ENCODE measurements at places on chromosomes 6 and 20.
A peak's percentile ranks its signal among the peaks of the same experiment; 100 is the strongest.

GRCh38 chr6:159739341-159739740 lies 12.0 kb downstream of the WTAP start:
- ATAC-seq: no peak

DNA sequence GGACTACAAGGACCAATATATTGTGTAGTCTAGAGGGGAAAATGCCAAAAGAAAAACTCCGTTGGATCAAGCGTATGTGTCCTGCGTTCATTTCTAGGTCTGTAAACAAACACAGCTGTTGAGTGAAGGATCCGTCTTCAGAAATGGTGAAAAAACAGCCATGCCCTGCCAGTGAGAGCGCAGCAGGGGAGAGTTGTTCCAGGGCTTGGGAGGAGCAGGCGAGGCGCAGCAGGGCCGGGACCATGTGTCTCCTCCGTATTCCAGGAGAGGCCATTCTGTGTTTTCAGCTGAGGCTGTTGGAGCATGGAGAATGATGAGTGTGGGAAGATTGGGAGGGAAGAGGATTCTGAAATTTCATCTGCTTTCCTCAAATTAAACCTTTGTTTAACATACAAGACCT lies 38.0 kb downstream of the BMP6 start:
- ATAC-seq: no peak

DNA sequence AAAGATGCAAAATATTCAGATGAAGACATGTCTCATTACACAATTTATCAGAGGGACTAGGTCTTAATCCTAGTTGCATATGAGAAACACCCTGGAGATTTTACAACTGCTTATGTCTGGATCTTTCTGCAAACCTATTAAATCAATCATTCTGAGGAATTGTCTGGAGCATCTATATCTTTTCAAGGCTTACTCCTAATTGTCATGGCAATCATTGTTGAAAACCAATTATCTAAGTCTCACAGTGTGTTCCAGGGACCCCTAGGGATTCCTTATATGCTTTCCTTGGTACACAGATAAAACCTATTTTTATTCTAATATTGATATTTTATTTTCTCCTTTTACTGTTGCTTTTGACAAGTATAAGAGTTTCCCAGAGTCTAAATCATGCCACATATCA lies 696.9 kb upstream of the EYS start:
- no peak for ATAC-seq

- no peak for ATAC-seq
Observed at GRCh38 chr6:98469141-98469540, 365.2 kb upstream of the POU3F2 start.

DNA sequence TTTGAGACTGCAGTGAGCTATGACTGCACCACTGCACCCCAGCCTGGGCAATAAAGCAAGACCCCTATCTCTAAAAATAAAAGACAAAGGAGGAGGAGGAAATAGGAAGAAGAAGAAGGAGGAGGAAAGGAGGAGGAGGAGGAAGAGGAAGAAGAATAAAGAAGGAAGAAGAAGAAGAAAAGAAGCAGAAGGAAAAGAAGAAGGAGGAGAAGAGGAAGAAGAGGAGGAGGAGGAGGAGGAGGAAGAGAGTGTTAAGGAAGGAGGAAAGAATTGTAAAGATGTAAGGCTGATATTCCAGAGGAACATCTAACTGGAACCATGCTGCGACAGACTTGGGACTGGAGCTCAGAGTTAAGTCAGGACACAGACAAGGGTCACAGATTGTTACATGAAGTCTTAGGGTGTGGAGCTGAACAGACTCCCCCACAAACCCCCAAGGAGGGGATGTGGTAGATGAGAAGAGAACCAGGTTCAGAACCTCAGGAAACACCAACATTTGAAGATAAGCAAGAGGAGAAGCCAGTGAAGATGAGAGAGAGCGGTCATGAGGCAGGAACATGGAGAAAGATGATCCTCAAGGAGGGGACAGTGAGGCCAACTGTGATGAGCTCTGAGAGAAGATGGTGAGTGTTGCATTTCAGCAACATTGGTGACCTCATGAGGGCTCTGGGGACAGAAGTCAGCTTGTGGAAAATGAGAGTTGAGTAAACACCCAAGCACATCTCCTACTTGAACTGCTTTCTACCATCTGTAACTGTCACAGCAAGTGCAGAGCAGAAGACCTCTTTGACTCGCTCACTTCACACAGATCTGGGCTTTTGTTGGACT lies 118.2 kb downstream of the CD164 start:
- no peak for ATAC-seq

- ATAC-seq: no peak
Observed at GRCh38 chr6:15573384-15573783, 89.4 kb downstream of the DTNBP1 start.

GRCh38 chr6:127515234-127515793 lies 3.8 kb downstream of the MTCL3 start:
- ATAC-seq: peak; percentile 17

GRCh38 chr6:137737836-137738596 lies 129.0 kb upstream of the TNFAIP3 start:
- ATAC-seq: no peak

GRCh38 chr6:18016133-18016532 lies 28.7 kb upstream of the KIF13A start:
- no peak for ATAC-seq

DNA sequence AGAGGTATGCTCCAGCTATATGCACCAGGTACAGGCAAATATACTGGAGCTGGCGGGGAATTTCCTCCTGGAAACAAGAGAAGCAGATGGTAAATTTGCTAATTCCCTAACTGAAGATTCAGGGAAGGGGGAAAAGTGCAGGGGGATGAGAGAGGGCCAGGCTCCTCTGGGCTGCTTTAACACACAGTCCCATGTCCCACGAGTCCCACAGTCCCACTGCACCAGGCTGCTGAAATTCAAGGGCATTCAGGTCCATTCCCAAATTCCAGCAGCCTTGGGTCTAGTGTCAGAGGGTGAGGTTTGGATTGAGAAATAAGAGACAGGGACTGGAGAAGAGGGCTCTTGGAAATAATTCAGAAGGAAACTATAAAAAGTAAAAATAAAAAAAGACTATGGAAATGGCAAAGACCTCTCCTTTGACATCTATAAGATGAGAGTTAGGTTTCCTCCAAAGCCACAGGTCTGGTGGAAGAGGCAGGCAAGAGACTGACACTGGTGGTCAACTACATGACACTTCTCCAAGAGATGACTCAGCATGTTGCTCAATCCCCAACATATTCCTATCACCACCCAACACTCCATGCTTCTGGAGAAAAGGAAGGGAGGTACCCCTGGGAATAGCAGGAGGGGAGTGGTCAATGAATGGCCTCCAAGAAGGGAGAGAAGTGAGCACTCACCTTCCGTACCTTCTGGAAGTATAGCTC lies 69.2 kb downstream of the TRAM2 start:
- ATAC-seq: no peak

- no peak for ATAC-seq
Observed at GRCh38 chr20:44615169-44615791, 32.9 kb downstream of the PKIG start.

DNA sequence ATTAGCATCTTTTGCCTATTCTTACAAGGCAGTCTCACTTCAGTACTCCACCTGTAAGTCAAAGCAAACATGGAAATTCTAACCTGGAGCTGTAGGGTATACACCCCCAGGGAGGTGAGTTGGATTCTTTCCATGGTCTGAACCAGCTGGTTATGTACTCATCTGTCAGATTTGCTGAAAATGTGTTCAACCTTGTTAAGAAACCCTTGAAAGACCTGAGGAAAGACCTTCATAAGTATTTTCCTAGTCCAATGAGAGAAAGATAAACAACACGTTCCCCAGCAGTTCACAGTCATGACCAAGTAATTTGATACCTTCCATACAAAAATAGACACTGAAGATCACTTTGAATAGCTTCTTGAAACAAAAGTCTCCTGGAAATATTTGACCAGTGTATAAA lies 42.5 kb downstream of the ID4 start:
- ATAC-seq: no peak

DNA sequence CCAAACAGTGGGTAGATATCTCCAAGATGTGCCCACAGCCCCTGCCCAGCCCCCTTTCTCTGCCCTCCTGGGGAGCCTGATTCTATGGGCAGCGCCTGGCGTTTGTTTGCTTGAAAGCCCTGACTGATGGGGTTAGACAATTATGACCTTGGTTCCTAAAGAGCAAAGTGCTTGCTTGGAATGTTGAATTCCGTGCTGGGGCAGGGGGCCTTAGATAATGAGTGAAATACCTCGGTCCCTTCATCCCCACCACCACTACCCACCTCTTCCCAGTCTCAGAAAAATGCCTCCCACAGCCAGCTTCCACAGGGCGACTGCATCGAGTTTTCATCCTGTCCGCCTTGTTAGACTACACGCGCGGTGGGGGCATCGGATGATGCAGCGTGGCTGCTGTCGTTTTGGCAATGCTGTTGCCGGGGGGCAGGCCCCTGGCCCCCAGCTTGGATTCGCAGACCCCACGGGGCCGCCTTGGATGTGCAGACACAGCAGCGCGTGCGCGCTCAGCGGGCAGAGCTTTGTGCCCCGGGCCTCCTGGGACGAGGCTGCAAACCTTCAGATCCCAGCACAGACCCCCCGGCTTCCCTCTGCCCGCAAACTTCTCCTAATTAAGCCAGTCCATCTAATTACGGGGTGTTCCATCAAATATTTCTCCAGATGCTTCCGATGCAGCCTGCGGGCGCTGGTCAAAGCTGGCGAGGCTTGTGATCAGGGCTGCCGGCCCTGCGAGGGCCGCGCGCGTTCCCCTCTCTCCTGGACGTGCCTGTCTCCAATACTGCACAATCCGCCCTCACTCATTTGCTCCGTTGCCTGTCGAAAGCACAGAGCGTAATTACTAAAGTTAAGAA lies 86.1 kb downstream of the LINC00237 start:
- no peak for ATAC-seq

DNA sequence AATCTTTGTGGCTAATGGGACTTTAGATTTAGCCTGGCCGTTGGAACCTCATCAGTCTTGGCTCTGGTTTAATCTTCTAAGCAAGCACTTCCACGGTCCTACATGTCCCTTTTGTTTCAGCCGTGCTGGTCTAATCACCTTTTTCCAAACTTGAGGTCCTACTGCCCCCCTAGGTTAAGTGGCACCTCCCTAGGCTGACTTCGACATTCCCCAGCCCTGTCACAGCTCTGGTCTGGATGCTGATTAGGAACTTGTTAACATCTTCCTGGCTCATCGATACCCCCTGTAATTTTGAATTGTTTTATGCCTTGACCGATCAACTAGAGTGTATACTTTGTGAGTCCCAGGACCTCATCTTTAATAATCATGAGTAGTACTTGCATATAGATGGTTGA lies 56.6 kb downstream of the OTOR start:
- ATAC-seq: no peak

DNA sequence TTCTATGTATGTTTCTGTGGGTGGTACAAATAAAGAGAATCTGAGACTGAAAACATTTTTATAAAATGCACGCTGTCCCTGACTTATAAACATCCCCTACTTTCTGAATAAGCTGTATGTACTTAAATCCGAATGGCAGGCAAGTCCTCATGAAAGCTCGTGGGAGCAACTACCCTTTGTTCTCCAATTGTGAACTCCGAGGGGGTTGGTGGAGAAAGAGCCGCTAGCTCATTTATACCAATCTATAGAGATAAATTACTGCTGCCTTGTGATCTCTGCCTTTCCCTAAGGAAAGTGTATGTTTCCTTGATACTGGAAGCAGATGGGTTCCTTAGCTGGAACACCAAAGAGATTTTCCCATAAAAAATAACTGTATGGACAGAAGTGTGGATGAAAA lies 84.5 kb downstream of the GJA10 start:
- no peak for ATAC-seq

DNA sequence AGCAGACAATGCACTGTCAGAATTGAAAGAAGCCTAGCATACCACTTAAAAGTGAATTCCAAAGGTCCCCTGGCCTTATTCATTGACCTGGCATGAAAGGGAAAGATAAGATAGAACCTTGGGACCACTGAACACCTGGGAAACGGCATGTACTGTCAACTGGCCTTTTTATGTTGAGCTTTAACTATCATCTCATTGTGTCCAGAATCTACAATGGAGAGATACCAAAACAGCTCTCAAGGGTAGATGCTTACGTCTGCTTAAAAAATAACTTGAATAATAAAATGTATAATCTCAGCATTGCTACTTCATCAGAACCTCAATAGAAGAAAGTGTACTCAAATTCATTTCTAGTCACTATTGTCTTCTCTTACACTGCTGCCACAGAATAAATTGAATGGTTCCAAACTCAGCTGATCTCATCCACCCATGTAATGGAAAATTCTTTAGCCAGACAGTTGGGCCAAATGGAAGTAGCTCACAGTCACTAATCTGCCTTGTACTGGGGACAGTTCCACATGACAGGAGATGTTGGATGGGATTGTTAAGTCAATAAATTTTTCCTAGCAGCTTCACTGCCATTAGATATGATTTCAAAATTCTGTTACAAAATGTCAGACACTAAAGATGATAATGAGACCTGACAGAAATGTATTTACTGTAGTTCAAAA lies 93.8 kb downstream of the MLIP start:
- ATAC-seq: no peak

GRCh38 chr6:3732345-3733141 lies 19.0 kb downstream of the PXDC1 start:
- peak; percentile 84 for ATAC-seq

- ATAC-seq: no peak
Observed at GRCh38 chr6:70270287-70271005, 32.4 kb downstream of the COL9A1 start.

DNA sequence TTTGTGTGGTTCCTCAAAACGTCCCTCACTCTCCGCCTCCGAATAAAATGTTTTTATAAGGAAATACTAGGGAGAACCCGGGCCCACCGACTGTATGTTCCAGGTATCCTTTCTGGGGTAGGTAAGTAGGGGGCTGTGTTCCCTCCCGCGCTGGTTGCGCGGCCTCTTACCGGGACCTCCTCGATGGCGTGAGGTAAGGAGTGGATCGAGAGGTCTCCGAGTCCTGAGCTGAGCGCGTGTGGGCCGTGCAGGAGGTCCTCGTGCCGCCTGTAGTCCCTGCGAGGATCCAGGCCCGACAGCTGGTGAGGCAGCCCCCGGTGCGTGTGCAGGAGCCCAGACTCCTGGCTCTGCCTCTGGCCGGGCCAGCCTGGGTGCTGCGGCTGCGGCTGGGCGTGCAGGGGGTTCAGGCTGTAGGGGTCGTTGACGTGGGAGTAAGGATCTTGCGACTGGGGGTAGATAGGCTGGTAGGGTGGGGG lies 5.1 kb downstream of the TFAP2A start:
- ATAC-seq: no peak

GRCh38 chr6:90079560-90080490 lies 185.6 kb downstream of the GJA10 start:
- no peak for ATAC-seq

GRCh38 chr6:88048578-88048977 lies 937 bp downstream of the SPACA1 start:
- ATAC-seq: no peak

GRCh38 chr6:169959136-169960002 lies 207.9 kb downstream of the ERMARD start:
- ATAC-seq: no peak

GRCh38 chr6:56115715-56116114 lies 131.7 kb downstream of the COL21A1 start:
- no peak for ATAC-seq

GRCh38 chr20:54320148-54320607 lies 112.3 kb downstream of the PFDN4 start:
- ATAC-seq: peak; percentile 72

- no peak for ATAC-seq
Observed at GRCh38 chr6:63394656-63395308, 75.0 kb upstream of the LGSN start.
